Large intestine (tissue), 12 donors: ENCODE measurements at places on chromosomes 5 and 9. TPM values are rescaled to one million over a fixed set of nuclear protein-coding genes. Genes with fewer than 3 reads are reported as not detected.

GRCh38 chr5:111703662-111704061 lies 53.3 kb downstream of the NREP start:
- DNase-seq, result no peak

DNA sequence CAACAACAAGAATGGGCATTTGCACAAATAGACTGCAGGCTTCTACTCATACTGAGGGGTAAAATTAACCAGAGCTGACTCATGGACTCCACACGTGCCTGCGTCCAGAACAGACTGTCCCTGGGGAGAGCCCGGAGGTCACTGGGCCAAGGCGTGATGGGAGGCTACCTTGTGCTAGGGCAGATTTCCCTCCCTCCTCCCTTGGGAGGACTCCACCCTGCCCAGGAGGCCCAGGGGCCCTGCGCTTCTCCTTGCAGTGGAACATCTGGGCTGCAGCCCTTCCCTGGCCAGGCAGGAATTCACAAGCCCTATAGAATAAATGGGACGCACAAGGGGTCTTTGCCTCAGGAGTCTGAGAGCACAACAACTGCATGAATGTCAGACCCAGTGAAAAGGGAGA lies 35.6 kb downstream of the IRX2 start:
- no peak for DNase-seq

DNA sequence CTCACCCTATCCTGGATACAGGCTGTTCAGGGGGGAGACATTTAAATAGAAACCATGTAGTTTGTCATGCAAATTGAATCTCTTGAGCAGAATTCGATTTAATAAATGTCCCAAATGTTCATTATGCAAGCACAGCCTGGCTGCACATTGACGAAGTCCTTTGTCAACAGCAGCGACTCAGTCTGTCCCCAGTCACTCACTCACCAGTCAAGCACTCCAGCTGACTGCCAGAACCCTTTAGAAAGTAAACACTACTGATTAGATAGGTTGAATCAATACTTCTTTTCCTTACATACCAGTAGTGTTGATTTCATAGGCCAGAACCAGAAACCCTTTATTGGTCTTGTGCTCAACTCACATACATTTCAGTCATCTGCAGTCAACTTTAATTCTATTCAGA lies 27.5 kb downstream of the CDH6 start:
- DNase-seq, result peak; percentile 65

GRCh38 chr5:31197183-31197582 lies 3.7 kb downstream of the CDH6 start:
- no peak for DNase-seq

DNA sequence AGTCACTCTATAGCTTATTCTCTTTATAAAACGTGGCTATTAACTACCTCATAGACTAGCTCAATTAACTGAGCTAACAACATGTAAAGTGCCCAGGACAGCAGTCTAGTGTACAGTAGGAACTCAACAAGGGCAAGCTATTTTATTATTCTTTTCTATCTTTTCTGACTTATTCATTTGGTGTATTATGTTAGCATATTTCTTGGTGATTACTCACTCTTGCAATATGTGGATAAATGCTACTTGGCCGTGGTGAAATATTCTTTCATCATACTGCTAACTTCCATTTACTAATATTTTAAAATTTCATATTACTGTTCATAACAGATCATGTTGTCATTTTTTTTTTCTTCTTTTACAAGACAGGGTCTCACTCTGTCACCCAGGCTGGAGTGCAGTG lies 4.9 kb downstream of the SLC25A51 start:
- no peak for DNase-seq

DNA sequence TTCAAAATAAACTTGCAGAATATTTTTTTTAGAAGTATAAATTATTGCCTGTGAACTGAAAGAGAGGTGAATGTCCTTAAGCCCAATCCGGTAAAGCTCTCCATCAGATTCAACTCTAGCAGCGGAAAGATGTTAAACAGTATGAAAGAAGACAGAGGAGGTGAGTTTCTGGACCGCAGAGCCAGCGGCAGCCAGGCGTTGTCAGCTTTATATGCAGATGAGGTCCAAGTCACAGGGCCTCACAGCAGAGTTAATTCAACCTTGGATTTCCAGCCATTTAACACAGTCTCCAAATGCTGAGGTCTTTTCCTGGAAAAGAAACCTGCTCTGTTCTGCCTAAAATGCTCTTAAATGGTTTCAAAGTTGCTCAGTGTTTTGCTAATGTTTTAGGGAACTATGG lies 75.5 kb downstream of the OTULIN start:
- DNase-seq, result no peak

- DNase-seq, result peak; percentile 93
Observed at GRCh38 chr9:19154135-19154612, 26.9 kb upstream of the PLIN2 start.

- DNase-seq, result no peak
Observed at GRCh38 chr5:86869268-86869667, 251.5 kb downstream of the COX7C start.

GRCh38 chr9:10251490-10251889 lies 361.3 kb downstream of the PTPRD start:
- DNase-seq, result no peak

GRCh38 chr5:137398154-137398553 lies 101.0 kb downstream of the SPOCK1 start:
- no peak for DNase-seq

DNA sequence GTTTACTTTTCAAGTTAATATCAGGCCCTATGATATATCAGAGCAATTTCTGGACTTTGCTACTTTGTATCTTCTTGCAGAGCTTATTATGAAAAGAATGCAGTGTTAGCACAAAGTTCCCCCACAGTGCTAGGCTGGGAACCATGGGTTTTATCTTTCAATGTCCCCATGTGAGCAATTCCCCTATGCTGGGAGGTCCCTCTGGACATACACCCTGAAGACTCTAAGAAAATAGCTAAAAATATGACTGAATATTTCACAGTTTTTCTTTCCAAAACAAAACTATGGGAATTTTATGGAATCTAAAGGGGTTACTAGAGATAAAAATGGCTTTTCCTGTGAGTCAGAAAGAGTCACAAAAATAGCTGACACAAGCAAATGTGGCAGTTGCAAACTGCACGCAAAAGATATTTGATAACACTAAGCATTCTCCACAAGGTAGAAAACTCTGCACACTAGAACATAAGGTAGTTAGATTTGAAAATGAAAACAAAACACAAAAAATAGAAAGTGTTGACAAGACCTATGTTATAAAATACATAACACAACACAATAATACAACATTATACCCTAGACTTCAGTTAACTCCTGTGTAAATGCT lies 487.5 kb upstream of the GRIN3A start:
- peak; percentile 70 for DNase-seq

DNA sequence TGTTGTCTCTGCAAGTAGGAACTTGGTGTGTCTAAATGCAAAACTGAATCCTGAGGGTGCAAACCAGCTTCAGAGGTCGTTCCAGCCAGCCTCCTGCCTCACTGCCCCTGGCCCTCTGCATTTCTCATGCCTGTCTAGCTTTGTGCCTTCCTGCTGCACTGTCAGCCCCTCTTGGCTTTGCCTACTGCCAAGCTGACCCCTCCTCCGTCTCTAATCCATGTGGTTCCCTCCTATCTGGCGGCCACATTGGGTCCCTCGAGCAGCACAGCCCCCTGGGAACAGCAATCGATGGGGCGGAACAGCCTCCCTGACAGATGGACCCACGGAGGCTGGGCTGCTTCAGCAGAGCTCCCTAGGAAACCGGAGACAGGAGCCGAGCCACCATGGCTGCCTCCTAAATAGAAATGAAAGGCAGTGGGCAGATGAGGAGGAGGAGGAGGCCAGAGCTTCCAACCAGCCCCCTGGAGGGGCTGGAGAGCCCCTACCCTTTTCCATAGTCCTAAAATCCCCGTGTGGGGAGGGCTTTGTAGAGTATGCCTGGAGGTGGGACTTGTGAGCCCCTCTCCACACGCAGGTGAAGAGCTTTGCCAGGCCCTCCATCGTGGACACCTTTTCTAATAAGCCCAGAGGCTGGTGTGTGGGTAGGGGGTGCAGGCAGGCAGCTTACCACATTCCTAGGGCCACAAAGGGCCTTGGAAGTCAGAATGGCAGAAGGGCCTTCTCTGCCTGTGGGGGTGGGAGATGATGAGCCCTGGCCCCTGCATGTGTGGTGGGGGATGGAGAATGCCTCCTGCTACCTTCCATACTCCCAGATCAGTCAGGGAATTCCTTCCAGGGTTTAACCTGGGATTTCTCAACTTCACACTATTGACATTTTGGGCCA lies 9.2 kb upstream of the CXXC5 start:
- DNase-seq, result no peak

GRCh38 chr9:110691002-110691549 lies 22.5 kb downstream of the MUSK start:
- DNase-seq, result no peak

DNA sequence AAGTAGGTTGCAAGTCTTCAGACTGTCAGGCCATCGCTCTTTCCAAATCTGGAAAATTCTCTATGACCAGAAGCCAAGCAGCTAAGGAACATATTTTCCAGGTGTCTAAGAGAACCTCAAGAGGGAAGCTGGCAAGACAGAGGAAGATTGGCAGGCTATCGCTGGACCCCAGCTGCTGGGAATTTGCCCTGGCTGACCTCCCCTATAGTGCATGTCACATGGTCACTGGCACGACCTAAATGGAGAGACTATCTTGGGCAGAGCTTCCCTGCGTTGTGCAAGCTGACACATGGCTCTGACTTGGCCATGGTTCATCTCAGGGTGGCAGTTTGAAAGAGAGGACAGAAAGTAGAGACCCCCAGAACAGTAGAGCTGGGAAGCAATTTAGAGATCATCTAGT lies 104.9 kb upstream of the ZNF618 start:
- DNase-seq, result no peak

DNA sequence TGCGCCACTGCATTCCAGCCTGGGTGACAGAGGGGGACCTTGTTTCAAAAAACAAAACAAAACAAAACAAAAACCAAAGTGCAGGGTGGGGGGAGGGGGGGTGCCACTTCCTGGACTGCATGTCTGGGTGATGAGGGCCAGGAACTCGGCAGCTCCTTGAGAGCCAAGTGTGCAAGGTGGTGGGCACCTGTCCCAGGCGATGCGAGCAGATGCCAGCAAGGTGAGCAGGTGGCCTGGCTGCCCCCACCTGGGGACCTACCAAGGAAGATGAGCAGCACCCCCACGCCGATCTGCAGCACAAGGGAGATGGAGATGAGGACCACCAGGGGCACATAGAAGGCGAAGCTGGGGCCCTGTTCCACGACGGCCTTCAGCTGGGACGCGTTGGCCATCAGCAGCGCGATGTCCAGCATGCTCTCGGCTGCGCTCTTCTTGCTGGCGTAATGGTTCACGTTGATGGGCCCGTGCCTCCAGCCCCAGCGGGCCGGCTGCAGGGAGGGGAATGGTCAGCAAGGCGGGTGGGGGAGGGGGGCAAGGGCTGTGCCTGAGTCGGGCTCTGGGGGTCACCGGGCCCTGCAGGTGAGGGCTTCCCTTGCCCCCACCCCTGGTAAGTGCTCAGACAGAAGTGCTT lies 7.8 kb downstream of the NINJ1 start:
- no peak for DNase-seq

GRCh38 chr9:108996643-108997042 lies 16.7 kb downstream of the CTNNAL1 start:
- DNase-seq, result no peak

DNA sequence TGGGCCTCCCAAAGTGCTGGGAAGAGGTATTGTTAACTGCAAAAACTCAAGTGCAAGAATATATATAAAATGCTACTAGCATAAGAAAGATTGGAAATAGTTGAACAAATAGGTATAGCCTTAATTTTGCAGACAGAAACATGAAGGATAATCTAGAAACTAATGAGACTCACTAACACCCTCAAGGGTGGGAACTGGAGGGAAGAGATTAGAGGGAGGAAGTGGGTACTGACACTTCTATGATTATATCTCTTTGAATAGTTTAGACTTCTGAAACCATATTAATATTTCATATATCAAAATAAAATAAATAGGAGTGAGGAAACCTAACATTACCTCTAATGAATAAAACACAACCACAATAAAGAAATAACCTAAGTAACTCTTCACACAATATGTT lies 23.0 kb downstream of the AUH start:
- no peak for DNase-seq

The DAP gene
- 77.1 TPM for polyA plus RNA-seq

The EQTN gene
- 0.34 TPM for polyA plus RNA-seq

The BTNL3 gene
- 158 TPM for polyA plus RNA-seq

The PCDHA9 gene
- polyA plus RNA-seq, result 0.24 TPM

The PRDM9 gene
- not detected for polyA plus RNA-seq

The AMBP gene
- 3.6 TPM for polyA plus RNA-seq

The LEAP2 gene
- polyA plus RNA-seq, result 12.3 TPM

The ANKRD31 gene
- polyA plus RNA-seq, result 0.21 TPM

The TEX53 gene
- polyA plus RNA-seq, result not detected

The LCNL1 gene
- 0.09 TPM for polyA plus RNA-seq

The SLC25A48 gene
- 0.54 TPM for polyA plus RNA-seq
